ENCODE measurements at places on chromosomes 16 and 17.

DNA sequence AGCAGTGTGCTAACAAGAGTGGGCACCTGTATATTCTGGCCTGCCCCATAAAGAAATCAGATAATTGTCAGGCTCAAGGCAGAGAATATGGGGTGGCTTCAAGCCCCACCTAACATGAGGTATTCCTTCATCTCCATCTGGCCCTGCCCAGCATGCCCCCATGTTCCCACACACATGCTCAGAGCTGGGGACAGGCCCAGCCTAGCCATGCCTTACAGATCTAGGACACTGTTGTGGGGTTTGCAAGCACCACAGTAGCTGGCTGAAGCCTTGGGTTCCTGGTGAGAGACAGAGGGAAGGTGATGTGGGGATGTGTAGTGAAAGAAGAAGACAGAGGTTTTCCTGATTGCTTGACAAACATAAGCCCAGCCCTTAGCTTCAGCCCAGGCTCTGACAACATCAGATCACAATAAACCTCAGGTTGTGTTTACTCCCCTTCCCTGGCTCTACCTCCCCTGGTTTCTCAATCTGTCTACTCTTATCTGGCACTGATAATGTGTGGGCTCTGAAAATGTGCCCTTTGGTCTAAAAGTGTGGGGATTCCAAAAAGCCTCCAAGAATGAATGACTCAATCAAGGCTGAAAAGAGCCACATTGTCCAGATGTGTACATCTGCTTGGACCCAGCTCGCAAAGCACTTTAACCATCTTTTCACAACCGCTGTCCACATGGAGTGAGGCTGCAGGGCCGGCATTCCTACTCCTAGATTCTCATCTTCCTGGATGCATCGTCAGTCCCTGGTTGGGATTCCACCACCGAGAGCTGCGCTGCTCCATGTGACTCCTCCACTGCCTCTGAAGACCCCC is 34.4 kb downstream of the CDRT4 start:
- no peak for DNase-seq

- no peak for DNase-seq
These were observed 390.7 kb downstream of the CDH8 start for GRCh38 chr16:61645561-61645960.

DNA sequence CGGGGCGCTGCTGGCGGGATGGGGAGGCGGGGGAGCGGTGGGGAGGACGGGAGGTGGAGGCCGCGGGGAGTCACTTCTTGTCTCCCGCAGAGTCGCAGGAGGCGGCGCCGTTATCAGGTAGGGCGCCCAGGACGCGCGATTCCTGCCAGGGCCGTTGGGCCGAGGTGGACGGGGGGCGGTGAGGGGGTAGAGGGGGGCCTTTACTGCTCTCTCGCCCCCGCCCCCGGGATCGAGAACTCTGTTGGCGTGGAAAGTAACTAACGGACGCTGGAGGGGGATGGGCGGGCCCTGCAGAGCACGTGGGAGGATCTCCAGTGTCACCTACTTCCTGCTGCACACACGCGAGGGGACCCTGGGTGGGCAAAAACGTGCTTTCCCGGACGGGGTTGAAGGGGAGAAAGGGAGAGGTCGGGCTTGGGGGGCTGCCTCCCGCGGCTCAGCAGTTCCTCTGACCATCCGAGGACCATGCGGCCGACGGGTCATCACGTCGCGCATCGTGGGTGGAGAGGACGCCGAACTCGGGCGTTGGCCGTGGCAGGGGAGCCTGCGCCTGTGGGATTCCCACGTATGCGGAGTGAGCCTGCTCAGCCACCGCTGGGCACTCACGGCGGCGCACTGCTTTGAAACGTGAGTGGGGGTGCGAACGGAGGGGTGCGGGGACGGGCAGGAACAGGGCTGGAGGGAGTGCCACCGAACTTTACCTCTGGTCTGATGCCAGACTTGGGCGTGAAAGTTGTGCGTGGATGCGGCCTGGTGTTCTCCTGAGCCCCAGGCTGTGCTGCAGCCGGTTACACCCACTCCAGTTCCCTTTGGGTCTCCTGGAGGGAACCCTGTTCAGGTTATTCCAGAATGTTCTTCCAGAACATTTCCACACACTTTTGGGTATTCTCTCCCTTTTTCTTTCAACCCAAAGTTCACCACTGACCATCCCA is 569 bp downstream of the PRSS21 start:
- no peak for DNase-seq

DNA sequence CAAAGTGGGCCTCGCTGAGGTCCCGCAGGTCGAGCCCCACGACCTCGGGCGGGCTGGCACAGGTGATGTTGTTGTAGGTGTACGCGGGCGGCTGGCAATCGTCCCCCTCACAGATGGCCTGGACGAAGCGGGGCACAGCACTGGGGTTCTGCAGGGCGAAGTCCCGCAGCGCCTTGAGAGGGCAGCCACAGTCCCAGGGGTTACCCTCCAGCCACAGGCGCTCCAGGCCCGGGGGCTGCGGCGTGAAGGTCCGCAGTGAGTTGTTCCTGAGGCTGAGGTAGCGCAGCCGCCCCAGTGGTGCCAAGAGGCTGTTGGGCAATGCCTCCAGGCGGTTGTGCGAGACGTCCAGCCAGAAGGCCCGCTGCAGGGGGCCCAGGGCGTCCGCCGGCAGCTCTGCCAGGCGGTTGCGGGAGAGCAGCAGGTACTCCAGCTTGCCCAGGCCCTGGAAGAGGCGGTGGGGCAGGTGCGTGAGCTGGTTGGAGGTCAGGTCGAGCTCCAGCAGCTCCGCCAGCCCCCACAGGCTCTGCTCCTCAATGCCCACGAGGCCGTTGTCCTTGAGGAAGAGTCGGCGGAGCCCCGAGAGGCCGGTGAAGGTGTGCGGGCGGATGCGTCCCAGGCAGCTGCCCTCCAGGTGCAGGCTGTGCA is 2.8 kb downstream of the IGFALS start:
- DNase-seq = no peak

DNA sequence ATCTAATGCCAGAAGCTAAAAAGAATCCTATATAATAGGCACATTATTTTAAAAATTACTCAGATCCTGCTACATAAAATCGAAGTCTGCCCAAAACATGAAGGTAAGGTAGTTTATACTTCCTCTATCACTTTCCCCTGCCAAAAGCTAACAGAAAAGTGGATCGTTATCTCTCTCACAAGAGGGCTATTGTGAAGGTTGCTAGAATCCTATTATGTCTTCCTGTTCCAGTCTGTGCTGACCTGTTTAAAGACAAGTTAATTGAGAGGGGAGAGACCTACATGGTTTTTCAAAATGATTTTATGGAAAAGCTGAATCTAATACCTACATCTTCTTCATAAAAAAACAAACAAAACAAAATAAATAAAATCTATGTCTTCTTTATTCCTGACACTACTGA is 1410.9 kb upstream of the CDH8 start:
- no peak for DNase-seq

DNA sequence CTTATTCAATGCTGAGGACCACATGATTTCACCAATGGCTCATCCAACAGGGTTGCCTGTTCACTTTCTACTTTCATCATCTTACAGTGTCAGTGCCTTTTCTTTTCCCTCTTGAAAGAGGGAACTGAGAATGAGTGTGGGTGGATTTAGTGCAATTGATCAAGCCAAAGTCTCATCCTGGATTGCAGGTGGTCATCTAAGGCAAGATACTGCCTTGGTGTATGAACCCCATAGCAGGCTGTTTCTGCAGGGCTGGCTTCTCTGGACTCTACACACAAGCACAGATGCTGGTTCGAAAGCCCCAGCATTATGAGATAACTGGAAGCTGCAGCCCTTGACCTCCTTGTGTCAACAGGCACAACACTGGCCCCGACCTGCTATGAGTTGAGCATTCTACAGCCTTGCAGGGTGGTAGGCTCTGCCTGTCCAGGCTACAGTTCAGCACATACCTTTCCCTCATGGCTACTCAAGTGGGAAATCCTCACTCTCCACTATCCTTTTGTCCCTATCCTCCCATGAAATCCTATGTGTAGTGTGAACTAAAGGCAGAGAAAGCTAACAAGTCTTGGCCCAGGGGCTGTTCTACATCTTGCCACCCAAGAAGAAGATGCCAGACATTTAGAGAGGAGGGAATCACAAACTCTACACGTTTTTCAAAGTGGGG is 358.7 kb downstream of the SLC39A11 start:
- no peak for DNase-seq

DNA sequence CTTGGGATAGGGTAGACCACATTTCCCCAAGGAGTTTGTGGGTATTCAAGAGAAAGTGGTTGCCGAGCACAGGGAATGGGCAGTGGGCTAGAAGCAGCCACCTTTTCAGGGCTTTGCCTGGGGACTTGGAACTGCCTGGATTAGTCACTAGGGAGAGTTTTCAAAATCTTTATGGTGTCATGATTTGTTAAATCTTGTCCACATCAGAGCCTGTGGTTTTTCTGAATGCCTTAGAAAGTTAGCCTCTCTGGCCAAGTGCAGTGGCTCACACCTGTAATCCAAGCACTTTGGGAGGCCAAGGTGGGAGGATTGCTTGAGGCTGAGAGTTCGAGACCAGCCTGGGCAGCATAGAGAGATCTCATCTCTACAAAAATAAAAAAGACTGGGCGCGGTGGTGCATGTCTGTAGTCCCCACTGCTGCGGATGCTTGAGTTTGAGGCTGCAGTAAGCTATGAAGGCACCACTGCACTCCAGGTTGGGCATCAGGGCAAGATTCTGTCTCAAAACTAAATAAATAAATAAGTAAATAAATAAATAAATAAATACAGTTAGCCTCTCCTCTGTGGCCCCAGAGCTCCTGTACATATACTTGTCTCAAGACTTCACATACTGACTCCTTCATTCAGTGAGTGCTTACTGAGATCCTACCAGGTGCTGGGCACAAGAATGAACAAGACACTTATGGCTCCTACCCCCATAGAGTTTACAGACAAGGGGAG is 76.3 kb upstream of the HNF1B start:
- no peak for DNase-seq

DNA sequence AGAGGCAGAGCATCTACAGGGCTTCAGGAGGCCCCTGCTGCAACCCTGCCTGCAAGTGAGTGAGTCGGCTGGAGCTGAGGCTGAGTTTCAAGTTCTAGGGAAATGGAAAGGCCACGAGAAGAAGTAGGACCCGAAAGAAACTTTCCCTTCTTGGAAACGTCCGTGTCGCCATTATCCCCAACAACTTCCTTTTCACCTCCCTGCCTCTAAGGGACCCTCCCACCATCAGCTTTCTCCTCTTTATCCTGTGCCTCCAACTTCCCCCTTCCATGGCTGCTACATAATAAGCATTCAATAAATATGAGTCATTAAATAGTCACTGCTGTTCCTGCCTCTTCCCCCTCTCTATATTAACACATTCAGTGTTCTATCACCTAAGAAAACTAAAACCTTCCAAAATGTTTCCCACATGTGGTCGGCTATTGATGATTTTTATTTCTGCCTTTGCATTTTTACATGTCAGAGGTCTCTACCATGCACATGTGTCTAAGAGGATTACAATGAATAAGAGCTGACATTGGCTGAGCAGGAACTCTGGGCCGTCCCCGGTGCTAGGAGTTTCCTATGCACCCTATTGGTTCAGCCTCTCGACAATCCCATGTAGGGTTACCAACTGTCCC is 115.9 kb upstream of the TNRC6C start:
- no peak for DNase-seq

GRCh38 chr17:10149573-10150399 is 48.6 kb downstream of the GAS7 start:
- peak; percentile 38 for DNase-seq

- DNase-seq = no peak
These were observed 10.5 kb upstream of the CCDC182 start for GRCh38 chr17:57755480-57756070.

DNA sequence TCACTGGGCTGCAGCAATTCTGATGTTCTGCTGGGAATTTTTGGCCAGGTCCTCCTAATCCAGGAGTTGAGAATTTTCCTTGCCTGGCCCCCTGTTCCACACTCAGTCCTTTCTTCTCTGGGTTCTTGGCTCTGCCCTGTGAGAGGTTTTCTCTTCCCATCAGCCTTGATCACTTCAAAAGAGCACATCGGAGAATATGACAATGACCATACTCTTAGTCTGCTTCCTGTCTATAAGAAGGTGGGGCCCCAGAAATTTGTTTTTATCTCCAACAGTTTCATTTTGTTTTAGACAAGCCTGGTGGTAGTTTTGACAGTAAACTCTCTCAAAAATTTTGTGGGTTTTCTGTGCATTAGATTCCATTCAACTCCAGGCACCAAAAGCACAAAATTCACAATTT is 70.7 kb downstream of the C17orf67 start:
- no peak for DNase-seq

DNA sequence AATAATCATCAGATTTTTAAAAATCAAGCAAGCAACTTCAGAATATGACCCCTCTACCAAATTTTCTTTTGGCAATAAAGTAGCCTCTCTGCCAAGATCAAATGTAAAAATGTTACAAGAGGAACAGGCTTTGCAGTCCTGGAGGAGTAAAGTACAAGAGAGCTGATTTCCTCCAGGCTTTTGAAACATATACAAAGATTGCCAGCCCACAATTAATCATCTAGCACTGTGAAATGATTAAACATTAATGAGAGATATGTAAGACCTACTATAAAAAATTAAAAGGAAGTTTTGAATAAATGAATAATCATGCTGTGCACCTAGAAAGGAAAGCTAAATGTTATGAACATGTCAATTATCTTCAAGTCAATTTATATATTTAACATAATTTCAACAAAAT is 26.3 kb downstream of the TXNDC11 start:
- DNase-seq = no peak

- no peak for DNase-seq
These were observed 39.7 kb upstream of the NUDT7 start for GRCh38 chr16:77682586-77682985.

DNA sequence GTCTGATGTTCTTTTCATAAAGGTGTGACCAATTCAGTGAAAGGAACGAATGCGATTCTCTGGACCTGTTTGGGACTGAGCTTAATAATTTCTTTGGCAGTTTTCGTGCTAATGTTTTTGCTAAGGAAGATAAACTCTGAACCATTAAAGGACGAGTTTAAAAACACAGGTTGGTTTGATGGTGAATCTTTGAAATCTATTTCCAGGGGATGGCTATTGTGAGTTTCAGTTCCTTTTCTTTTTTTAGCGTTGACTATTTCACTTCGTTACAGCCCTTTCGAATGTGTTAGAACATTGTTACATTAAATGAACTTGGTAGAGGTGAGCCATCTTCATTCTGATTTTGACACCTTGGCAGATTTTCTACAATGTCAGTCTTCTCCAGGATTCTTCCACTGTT is 1.2 kb downstream of the TNFRSF17 start:
- no peak for DNase-seq

- DNase-seq = no peak
These were observed 5.1 kb downstream of the MVP start for GRCh38 chr16:29825145-29826044.

GRCh38 chr17:8015957-8016631 is 13.7 kb downstream of the GUCY2D start:
- DNase-seq = peak; percentile 18

- DNase-seq = no peak
These were observed 118.4 kb upstream of the IRX5 start for GRCh38 chr16:54812229-54812628.

DNA sequence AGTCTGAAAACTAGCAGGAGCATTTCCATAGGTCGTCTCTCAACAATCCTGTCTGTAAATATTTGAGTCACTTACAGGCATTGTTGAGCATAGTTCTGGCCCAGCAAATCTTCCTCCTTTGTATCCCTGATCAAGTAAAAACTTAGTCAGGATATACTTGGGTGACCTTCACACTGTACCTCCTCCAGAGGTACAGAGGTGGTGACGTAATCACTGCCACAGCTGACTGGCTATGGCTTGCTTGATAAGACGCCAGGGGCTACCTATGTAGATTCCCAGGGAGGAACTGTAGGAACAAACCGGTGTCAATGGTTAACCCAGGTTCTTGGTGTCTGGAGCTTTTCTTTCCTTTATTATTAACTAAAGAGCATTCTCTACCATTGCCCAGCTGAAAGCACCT is at the start of gene KCNJ16:
Gene KCNJ16 (plus strand): TSS at position 270 of the 400 bp plus-strand sequence. CDS start 56,863 bp downstream, outside the sequence.
- DNase-seq = no peak
